ENCODE measurements at places on chromosomes 1 and 21.

DNA sequence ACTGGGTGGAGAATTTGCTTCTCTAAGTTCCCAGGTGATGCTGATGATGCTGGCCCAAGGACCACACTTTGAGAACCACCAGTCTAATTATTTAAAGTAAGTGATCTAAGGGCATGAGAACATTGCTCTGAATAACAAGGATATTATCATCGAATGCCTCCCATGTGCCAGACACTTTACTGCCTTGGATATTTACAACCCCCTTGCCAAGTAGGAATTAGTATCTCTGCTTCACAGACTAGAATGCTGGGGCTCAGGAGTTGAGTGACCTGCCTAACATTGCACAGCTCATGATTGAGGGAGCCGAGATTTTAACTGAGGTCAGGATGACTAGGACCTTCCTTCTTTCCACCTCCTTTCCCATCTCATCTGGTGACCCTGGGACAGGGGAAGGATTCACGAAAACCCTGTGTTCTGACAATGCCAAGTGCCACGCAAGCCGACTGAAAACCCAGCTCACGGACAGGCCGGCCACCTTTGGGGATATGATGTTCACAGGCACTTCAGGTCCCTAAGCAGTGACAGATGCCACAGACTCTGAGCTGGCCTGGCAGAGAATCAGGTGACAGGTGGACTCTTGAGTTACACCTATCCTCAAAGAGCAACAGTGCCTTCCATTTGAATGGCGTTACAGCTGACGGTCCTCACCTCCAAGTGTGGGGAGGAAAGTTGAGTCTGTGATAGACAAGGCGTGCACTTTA, 230.7 kb downstream of the TOMM20 start:
- no peak for DNase-seq

- DNase-seq = no peak
Observed at GRCh38 chr1:17892225-17892624, 137.1 kb downstream of the ACTL8 start.

DNA sequence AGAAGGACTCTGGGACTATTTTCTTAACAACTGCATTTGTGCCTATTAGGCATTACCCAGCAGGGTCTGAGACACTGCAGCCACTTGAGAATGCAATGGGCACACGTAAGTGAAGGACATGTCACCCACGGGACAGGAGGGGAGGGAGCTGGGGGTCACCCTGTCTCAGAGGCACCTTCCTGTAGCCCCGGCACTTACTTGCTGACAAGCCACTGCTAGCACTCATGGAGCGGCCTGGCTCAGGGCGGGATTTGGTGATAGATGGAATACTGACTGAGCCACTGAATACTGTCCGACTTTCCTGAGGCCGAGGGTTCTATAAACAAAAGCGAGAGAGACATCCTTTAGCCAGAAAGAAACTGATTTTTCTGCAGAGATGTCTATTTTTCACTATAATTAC, 64.7 kb downstream of the COQ8A start:
- no peak for DNase-seq

- no peak for DNase-seq
Observed at GRCh38 chr1:215718575-215719287, 151.6 kb downstream of the KCTD3 start.

- no peak for DNase-seq
Observed at GRCh38 chr1:5513846-5514526, 478.2 kb downstream of the NPHP4 start.

DNA sequence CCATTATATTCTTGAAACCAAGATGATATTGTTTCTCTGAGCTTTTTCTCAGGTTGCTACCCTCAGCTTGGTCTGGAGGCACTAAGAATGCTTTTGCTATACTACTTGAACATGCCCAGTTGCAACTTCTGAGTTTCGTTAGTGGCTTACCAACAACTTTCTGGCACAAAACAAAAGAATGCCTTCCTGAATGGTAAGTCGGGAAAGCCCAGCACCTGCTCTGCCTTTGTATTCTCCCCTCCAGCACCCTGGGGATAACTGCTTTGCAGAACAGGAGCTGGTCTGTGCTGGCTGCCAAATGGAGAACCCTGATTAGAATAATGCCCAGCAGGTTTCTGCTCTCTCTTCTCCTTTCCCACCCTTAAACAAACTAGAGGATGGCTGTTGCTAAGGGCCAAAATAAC, 149.3 kb downstream of the TGFB2 start:
- no peak for DNase-seq

GRCh38 chr1:227317011-227317451, 1.3 kb downstream of the CDC42BPA start:
- no peak for DNase-seq

DNA sequence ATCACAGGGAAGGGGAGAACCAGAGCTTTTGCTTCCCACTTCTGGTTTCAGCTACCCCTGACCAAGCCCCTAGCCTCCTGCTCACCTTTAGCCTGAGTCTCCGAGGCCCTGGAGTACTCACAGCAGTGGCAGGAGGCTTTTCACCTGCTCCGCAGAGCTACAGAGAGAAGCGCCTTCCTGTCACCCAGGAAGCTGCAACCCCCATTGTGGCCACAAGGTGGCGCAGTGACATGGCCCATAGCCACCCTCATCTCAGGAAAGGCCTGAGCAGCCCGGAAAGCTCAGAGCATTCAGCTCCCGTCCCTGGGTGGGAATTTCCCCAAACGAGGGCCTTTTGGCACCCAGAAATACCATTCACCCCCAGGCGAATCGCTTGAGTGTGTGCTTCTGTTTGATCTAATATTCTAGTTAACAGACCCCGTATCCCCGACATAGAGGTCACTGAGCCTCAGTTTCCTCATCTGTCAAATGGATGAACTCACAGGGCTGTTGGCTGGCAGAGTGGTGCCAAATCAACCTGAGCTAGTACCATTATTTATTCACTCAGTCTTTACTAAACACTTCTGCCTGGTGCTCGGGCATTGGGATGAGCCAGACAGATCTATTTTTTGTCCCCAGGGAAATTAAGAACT, 25.3 kb downstream of the A3GALT2 start:
- DNase-seq = peak; percentile 80

DNA sequence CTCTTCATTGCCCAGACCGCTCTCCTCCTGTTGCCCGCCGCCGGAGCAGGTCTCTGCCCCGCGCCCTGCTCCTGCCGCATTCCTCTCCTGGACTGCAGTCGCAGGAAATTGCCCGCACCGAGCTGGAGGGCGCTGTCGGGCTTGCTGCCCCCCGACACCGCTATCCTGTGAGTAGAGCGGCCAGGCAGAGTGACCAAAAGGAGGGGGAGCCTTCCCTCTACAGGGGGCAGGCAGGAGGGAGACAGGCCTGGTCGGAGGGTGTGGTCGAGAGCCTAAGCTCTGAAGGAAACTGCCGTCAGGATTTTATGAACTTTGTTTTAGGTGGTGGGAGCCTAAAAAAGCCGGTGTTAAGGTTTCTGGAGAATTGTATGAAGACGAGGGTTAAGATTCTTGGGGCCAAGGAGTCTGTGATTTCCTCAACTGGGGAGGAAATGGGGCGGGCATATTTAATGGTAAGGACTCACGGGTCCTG, 517 bp downstream of the LRIG2 start:
- DNase-seq = no peak

DNA sequence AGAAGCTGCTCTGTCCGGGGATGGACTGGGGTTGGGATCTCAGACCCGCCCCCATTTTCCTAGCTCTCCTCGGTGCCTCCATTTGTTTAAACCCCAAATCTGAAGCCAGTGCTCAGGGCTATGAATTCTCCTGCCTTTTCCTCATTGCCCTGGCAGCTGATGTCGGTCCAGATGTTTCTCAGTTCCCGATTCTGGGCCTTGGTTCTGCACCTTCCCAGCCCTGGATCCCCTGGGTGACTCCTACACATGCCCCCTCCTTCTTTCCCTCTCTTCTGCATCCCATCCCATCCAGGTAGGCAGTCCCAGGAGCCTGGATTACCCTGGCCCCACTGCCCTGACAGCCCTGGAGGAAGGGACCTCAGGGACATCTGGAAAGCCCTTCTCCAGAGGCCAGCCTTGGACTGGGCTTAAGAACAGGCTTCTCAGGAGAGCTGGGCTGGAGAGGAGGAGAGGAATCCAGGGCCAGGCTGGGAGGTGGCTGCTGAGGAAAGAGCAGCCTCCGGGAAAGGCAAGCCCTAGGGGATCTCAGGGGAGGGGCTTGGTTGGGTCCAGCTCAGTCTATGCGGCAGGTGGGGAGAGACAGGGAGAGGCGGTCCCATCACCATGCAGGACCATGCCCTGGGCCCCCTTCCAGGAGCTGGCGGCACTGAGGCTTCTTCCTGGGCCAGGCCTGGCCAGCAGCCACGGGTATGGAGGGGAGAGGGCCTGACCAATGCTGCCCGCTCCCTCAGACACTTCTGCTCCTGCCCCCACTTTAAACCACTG, 6.8 kb upstream of the EPS8L3 start:
- DNase-seq = no peak

- DNase-seq = no peak
Observed at GRCh38 chr1:230037261-230037660, 29.8 kb upstream of the GALNT2 start.

Measured in activated CD4-positive, alpha-beta T cell treated with anti-CD3 and anti-CD28 coated beads for 1 hour (primary cell).